ENCODE measurements at places on chromosomes 11 and 22.

DNA sequence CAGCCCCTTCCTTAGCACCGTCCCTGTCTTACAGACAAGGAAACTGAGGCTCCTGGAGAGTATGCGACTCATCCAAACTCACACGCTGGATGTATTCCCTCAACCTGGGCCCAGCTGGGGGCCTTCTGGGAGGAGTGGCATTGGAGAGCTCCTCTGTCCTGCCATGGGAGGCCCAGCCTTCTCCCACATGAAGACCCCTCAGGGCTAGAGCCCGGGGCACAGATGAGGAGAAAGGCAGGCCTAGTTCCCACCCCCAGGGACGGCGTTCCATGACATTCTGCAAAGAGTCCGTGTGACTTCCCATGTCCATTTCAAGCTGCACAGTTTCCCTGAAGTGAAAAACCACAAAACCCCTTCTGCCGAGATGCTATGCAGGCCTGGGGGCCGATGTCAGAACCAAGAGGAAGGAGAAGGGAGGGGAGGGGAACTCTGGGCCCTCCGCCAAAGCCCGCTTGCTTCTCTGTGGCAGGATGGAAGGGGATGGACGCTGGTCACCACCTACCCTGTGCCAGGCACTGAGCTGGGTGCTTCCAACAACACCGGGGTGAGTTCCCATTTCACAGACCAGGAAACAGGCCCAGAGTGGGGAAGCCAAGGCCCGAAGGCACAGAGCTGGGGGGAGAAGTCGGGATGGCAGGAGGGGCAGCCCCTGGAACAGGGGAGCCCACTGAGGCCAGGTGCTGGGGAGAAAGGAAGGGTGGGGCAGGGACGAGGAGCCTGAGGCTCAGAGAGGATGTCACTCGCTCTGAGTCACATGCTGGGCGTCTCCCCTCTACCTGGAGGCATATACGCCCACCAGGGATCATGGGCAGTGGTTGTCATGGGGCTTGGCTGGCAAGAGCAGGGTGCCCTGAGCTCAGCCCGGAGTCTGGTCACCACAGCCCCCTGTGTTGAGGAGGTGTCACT, 15.7 kb downstream of the RAC2 start:
- peak; percentile 71 for DNase-seq

GRCh38 chr11:88950975-88951374, 114.8 kb downstream of the GRM5 start:
- DNase-seq, result no peak

DNA sequence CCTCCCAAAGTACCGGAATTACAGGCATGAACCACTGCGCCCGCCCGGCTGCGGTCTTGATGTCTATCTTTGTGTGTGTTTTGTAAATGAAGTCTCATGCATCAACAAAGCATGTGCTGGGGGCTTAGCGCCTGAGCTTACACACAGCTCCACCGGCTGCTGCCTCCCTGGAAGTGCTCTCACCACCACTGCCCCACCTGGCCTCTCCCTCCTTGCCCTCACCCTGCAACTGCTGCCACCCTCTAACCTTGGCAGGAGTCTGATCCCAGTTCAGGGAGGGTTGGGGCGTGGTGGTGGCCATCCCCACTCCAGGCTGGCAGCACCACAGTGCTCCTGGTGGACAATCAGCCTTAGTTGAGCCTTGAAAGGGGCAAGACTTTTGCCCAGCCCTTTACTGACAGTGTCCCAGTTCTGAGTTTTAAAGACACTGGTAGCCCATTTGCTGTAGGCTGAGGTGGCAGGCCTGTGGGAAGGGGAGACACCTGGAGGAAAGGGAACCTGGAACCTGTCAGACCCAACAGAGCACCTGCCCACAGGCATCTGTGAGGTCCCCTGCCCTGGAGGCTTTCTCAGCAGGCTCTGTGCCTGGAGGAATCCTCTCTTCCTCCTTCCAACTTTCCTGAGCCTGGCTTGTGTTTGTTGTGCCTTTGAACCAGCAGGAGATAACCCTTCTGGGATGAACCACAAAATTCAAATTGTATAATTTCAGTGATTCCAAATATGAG, 42.4 kb upstream of the WEE1 start:
- no peak for DNase-seq

- no peak for DNase-seq
Observed at GRCh38 chr22:23478175-23478574, 101.9 kb downstream of the IGLL1 start.

DNA sequence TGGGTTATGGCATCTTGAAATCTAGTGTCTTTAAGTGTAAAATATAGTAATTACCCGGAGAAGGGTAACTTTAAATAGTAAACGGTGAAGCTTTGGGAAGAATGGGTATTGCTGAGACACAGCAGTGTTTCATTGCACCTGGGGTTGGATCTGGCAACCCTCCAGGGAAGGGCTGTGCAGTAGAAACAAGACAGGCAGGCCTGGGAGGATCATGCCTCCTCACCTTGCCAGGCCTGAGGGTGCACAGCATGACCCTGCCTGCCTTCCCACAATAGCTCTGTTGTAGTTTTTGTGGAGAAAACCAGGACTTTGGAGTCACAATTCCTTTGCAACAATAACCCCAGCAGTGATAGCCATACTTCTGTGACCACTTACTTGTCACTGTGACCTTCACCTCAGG, 64.6 kb upstream of the ADSL start:
- DNase-seq, result no peak

GRCh38 chr22:27317971-27318428, 483.6 kb downstream of the MN1 start:
- DNase-seq, result no peak

- no peak for DNase-seq
Observed at GRCh38 chr11:67002297-67002913, 20.5 kb upstream of the SYT12 start.

DNA sequence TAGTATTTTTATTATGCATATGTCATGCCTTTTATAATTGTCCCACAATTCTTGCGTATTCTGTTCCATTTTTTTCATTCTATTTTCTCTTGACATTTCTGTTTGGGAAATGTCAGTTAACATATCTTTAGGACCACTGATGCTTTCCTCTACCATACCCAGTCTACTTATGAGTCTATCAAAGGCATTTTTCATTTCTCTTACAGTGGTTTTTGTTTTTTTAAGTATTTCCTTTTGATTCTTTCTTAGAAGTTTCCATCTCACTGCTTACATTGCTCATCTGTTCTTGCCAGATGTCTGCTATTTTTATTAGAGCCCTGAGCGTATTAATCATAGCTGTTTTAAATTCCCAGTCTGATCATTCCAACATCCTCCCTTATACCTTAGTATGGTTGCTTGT, 29.3 kb upstream of the OR8B8 start:
- DNase-seq, result no peak

DNA sequence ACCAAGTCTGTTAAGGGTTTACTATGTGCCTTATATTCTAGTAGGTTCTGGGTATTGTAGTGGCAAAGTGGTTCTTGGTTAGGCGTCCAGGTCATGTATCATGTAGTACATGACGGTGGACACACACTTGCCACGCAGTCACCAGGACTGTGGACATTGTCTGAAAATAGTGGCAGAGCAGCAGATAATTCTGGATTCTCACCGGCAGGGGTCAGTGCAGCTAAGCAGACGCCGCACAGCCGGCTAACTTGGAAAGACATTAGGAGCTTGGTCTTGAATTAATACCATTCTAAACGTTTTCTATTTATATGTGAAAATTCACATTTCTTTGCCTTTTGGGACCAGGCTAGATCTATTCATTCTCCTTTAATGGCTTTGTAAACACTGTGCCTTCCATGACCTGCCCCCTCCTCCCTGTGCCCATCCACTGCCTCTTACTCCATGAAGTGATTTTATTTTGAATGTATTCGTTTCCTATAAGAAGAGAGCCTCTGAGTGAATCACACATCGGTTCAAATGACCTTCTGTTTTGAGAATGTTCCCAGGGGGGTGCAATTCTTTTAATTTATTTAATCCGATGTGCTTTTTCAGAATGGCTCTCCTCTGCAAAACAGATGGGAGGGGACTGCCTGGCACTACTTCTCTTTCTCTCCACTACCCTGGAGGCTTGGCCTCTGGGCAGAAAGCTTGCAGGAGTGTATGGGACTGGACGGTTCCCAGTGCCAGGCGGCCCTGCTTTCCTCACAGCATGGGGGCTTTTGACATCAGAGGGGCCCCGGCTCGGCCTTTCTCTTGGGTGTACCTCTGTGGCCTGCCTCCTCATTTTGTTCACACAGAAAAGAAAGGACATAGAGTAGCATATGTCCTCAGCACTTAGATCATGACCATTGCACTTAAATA, 378.0 kb downstream of the NTM start:
- DNase-seq, result no peak

- no peak for DNase-seq
Observed at GRCh38 chr11:111571829-111572501, 30.3 kb upstream of the SIK2 start.

GRCh38 chr11:122779047-122779629, 59.2 kb upstream of the CRTAM start:
- no peak for DNase-seq

DNA sequence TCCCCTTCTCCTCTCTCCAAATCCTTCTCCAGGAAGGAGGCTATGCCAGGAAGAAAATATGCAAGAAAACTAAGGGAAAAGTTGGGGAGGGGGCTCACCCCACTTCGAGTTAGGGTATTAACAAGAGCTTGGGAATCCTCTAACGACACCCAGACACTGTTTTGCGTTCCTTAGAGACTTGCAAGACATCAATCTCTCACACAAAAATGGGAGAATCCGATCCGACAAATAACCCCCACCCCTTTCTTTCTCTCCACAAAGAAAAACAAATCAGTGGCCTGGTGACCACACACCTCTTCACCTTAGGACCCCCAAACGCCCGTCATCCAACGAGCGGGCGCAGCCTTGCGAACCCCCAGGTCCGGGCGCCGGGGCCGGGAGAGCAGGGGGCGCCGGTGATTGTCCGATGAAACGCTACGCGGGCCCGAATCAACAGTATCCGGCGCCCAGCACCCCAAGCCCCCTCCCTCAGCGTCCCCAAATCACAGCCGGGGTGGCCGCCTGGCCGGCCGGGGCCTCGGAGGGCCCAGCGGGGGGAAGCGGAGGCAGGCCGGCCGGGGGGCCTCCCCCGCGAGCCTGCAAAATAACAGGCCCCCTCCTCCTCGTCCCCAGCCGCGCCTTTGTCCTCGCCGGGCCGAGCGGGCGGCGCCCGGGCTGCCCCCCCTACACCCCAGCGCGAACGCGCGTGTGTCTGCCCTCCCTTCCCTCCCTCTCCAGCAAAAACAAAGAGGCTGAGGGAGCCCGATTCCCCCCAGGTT, 690 bp downstream of the CSNK1E start:
- DNase-seq, result peak; percentile 55

DNA sequence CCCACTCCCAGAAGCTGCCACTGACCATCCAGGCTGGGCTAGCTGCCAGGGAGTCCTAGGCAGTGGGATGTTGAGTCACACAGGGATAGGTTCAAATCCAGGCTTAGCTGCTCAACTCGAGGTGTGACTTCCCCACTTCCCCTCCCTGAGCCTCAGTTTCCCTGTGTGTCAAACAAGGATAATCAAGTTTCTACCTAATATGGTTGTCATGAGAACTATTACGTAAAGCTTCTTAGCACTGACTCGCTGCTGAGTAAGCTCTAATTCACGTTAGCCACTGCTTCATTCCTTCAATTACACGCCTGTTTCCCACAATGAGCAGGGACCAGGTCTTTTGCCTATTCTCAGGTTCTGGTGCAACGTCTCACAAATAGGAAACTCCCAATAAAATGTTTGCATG, 67.7 kb downstream of the SEZ6L start:
- no peak for DNase-seq

DNA sequence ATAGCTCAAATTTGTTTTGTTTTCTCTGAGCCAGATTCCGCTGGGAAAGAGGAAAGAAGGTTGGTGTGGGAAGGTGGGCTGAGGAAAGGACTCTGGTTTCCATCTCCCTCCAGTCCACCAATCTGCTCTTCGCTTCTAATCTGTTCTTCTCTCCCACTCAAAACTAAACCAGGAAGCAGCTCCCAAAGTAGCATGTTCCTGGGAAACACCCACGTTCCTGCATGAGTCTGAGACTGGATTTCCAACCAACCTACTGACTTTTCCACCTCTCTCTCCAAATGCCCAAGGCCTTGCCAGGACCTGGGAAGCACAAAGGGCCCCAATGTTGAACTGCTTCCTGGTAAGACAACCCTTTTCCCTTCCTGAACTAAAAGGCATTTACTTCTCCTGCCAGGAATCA, 110.2 kb downstream of the WT1 start:
- DNase-seq, result no peak

- DNase-seq, result no peak
Observed at GRCh38 chr11:110088535-110089344, 4.5 kb upstream of the ZC3H12C start.

GRCh38 chr11:44016546-44017442, 31.0 kb upstream of the ACCSL start:
- no peak for DNase-seq

GRCh38 chr22:50260801-50261614, 475 bp downstream of the MAPK12 start:
- no peak for DNase-seq

GRCh38 chr22:48627203-48627602, 1200.5 kb downstream of the BRD1 start:
- DNase-seq, result no peak

- peak; percentile 57 for DNase-seq
Observed at GRCh38 chr11:1546536-1547466, 25.3 kb downstream of the DUSP8 start.

DNA sequence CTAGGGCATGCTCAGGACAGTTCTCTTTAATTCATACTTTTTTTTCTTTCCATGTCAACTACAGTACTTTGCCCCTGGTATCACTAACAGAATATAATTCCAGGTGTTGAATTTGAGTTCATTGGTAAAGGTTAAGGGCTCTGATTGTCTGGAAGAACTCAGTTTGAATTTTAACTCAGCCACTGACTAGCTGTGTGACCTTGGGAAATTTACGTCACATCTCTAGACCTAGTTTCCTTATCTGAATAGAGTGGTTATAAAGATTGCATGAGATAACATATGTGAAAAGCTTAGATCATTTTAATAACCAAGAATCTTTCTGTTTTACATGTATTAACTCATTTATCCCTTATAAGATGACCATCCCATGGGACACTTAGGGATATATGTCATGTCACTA, 15.8 kb upstream of the ZC3H12C start:
- no peak for DNase-seq

- no peak for DNase-seq
Observed at GRCh38 chr11:90187839-90188238, 35.0 kb downstream of the CHORDC1 start.

DNA sequence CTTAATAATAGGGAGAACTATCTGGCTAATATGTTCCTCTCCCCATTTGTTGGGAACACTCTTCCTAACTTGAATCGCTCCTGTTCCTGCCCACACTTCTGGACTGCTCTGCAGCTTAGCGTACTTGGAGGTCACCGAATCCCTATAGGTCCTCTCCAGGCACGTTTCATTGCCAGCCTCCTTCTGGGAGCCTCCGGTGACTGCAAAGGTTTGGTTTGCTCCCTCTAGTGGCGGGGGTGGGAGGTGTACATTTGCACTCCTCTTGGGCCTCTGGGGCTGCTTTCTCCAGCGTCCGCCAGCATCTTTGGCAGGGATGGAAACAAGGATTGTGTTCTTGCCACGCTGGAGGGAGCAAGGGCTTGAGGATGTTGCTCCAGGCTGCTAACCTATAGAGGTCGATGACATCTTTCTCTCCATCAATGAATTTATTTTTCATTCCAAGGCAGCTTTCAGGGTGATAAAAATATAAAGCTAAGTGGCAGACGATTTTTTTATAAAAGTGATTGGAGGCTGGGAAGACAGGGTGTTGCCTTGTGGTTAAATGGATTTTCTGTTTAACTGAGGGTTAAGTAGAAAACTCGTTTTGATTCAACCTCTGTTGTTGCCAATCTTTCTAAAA, 48.7 kb downstream of the TSPAN18 start:
- peak; percentile 59 for DNase-seq

GRCh38 chr11:108669711-108670110, 4.8 kb downstream of the DDX10 start:
- no peak for DNase-seq

GRCh38 chr11:105229761-105230160, 90.2 kb upstream of the CARD18 start:
- no peak for DNase-seq

Measured in activated CD8-positive, alpha-beta memory T cell treated with anti-CD3 and anti-CD28 coated beads, Interleukin-2, amount 50 U/mL, for 4 hours (primary cell).